ENCODE measurements at places on chromosomes 7 and 10.

GRCh38 chr7:74568658-74569057, 88.9 kb upstream of the GTF2I start:
- no peak for DNase-seq

- DNase-seq, result no peak
These were observed 10.9 kb downstream of the IFIT3 start for GRCh38 chr10:89338713-89339112.

DNA sequence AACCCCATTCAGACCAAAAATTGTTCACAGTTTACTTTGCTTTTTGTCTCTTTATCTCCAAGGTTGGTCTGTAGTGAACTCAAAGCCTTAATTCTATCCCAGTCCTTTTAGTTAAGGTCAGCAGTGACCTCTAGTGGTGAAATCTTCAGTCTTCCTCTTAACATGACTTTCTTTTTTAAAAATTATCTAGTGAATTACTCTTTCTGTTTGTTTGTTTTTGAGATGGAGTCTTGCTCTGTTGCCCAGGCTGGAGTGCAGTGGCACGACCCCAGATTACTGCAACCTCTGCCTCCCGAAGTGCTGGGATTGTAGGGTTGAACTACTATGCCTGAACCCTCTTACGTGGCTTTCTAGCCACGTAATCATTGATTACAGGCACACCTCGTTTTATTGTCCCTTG, 25.0 kb downstream of the ZNF487 start:
- DNase-seq, result no peak

- DNase-seq, result no peak
These were observed 127.2 kb downstream of the SLIT1 start for GRCh38 chr10:97058521-97058920.

DNA sequence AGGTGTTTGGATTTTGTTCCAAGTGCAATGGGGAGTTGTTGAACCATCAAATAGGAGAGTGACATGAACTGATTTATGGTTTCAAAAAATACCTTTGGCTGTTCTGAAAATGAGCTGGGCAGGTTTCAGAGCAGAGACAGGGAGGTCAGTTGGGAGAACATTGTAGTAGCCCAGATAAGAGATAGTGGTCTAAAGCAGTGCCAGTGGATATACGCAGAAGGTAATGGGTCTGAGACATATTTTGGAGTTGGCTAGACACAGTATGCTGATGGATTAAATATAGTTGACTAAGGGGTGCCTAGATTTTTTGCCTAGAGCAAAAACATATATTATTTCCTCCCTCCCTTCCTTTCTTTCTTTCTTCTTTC, 21.3 kb upstream of the CDK14 start:
- no peak for DNase-seq

DNA sequence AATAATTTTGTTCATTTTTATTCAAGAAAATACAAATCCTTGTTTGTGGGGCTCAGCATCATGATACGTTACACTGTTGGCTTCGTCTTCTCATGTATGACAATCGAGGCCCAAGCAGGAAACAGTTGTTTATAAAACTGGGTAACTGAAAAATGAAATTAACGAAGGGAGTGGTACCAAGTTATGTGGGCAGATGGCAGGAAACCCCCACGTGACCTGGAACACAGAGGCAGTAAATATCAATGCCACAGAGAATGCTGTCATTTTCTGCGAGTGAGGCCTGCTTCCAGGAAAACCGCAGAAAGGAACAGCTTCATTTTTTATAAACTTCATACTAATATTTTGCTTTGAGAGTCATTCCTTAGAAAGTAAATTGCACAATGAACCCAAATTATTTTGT, 201.0 kb upstream of the ADARB2 start:
- DNase-seq, result no peak

GRCh38 chr10:32112055-32112454, 55.8 kb upstream of the KIF5B start:
- no peak for DNase-seq

- no peak for DNase-seq
These were observed 472 bp downstream of the RASSF4 start for GRCh38 chr10:44960088-44960460.

DNA sequence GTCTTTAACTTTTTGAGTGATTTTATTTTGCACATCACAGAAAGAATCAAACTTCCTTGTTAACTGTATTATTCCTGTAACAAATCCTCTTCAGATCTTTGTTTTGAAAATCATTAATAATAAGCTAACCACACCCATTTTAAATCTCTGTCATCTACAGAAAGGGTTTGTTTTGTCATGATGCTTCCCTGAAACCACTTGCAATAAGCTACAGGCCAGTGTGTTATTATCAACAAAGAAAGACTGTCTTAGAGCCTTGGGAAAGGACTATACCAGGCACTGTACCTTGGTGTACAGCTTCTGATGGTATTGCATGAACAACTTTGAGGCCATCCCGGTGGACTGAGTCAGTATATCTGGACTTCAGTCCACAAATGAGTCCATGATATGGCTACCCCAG, 145.3 kb upstream of the FAM3C start:
- no peak for DNase-seq

- no peak for DNase-seq
These were observed 163.0 kb downstream of the CALN1 start for GRCh38 chr7:72249106-72249505.

- DNase-seq, result no peak
These were observed 107.7 kb upstream of the MPP7 start for GRCh38 chr10:28410420-28411135.

- no peak for DNase-seq
These were observed 86.6 kb upstream of the AGBL3 start for GRCh38 chr7:134899729-134900128.

DNA sequence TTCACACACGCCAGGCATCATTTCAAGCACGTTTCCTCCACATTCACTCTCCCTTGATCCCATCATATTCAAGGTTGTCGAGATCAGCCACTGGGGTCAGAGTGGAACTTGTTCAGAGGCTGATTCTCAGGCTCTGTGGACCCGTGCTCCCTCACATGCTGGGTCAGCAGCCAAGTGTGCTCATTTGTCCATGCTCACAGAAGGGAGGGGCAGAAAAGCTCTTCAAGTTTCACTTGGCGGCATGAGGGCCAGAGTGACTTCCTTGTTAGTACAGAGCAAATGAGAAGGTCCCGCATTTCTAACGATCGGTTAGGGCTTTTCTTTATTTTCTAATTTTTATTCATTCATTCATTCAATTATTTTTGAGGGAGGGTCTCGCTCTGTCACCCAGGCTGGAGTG, 82.2 kb downstream of the EBLN1 start:
- no peak for DNase-seq

GRCh38 chr10:118827466-118828155, 72.8 kb upstream of the CACUL1 start:
- DNase-seq, result no peak

GRCh38 chr7:84729284-84729683, 457.6 kb downstream of the SEMA3D start:
- DNase-seq, result no peak

DNA sequence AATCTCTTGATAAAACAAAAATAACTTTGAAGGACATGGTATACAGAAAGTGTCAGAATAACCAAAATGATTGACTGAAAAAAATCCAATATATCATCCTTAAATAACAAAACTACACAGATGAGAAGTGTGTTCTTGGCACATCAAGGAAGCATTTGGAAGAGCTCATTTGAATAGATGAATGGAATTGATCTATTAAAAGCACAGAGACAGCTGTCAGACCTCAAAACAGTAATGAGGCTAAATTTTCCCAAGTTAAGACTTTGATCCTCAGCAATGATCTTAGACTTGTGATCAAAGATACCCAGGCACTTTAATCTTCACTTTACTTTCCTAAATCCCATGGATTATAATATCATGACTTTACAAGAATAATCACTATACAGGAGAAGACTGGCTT, 395.4 kb upstream of the NFE2L3 start:
- no peak for DNase-seq

- no peak for DNase-seq
These were observed 94.2 kb upstream of the IGFBP3 start for GRCh38 chr7:46015107-46015868.

- no peak for DNase-seq
These were observed 324.4 kb downstream of the KCNMA1 start for GRCh38 chr10:77313066-77313750.

DNA sequence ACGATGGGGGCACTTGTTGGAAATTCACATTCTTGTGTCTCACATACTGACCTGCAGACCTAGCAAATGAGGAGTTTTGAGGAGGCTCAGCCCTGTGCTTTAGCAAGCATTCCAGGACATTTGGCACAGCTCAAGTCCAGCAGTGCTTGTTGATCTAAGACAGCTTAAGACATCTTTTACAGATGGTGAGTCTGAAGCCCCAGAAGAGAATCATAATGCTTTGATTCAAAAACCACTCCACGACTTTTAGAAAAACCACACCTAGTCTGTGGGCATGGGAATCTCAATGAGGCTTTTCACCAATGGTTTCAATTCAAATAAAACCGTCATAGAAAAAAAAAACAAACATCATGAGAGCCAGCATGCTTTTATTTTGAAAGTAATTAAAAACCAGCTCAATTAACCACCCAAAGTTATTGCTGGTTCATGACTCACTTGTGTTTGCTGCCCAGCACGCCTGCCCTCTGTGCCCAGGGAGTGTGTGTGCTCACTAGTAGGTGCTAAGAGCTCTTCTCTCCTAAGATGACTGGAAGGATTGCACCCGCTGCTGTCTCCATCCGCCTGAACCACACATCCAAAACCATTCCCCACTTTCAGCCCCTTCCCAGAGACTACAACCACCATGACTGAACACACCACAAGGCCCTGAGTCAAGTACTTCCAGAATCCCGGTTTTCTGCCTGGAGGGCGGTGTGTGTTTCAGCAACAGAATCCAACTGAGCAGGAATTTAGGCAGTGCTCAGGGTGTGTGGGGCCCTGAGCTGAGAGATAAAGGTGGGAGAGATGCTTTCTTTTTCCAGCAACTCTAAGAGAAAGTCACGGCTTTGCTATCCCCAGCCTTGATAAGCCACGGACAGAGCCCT, 130.2 kb upstream of the ADAM12 start:
- no peak for DNase-seq

- no peak for DNase-seq
These were observed 306.2 kb upstream of the AKR1E2 start for GRCh38 chr10:4519658-4520402.

GRCh38 chr10:80694930-80695329, 157.2 kb downstream of the SH2D4B start:
- DNase-seq, result no peak

DNA sequence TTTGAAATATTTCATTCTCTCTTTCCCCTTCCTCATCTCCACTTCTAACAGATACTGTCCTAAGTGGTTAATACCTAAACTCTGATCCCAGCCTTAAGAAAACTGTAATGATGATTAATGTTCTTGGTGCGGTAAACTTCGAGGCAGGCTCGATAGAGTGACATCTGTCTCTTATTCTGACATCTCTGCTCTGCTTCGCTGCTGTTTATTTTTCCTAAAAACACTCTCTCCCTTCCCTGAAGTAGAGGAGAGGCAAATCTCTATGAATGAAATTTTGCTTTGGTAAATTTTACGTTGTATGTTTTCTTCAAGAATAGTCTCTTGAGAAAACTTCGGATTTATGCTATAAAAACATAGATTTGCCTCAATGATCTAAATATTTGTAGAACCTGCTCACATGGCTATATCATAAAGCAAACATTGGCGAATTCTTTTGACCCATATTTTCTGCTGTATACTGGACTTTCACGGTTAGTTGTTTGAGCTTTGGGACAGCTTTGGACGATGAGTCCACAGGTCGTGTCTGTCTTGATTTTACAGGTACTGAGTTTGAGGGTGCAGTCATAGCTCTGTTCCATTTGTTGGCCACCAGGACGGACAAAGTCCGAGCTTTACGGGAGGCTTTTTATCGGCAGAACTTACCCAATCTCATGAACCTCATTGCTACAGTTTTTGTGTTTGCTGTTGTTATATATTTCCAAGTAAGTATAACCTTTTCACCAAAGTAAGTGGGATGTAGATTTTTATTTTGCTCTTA, 27.1 kb downstream of the SEC61A2 start:
- DNase-seq, result no peak

GRCh38 chr7:39051707-39052106, 74.0 kb downstream of the POU6F2 start:
- DNase-seq, result no peak

DNA sequence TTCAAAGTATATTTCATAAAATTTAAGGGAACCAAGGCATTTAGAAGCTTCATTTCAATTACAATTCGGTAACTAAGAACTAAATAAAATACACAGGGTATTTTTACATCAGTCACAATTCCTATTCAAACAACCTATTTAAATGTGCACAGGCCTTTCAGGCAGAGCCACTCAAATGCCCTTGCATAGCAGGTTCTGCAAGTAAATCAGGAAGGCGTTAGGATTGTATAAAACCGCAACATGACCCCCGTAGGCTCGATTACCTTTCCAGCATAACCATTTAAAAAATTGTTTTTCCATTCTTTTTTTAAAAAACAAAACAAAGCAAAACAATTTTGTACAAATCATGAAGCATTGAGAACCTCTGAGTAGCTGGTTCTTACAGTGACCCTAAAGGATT, 289.9 kb upstream of the SP8 start:
- no peak for DNase-seq

- DNase-seq, result no peak
These were observed 74.7 kb upstream of the PFKP start for GRCh38 chr10:2992401-2993198.

DNA sequence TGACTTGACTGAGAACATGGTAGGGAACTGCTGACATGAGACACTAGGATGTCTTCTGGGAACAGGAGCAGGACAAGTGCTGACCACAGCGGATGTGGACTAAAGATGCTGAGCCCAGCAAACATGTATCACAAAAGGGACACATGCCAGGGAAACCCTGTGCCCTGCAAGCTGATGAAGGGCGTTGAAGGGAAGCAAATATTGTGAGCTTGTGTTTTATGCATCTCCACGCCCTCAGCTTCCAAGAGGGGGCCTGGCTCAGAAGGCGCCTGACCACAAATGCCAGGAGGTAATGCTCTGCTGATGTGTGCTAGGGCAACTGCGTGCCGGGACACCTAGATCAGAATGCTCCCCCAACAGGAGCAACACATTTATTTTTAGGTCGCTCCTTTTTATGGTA, 207.3 kb downstream of the CXCL12 start:
- DNase-seq, result no peak

- DNase-seq, result no peak
These were observed 63.0 kb downstream of the NEURL1 start for GRCh38 chr10:103556383-103557007.

- DNase-seq, result no peak
These were observed 985.2 kb upstream of the C7orf33 start for GRCh38 chr7:147605323-147605722.
